HS-27A (cell line): ENCODE measurements at places on chromosomes 3 and 15.

- no peak for DNase-seq
These were observed 171.5 kb upstream of the IL12A start for GRCh38 chr3:159817126-159817525.

DNA sequence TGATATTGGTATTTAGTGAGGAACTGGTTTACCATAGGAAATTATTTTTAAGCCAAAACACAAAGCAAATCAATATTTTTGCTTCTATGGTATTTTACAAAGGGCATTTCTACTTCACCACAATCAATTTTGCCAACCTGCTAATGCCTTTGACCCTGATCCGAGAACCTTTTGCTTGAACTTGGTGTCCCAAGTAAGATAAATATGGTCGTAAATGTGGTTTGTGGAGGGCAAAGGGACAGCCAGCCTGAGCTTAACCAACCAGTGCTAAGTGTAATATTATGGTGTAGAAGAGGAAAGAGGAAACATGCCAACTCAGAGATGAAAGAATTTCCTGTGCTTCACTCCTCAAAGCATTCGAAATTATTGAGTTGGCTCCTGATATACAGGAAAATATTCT is 148.4 kb downstream of the C3orf38 start:
- no peak for DNase-seq

DNA sequence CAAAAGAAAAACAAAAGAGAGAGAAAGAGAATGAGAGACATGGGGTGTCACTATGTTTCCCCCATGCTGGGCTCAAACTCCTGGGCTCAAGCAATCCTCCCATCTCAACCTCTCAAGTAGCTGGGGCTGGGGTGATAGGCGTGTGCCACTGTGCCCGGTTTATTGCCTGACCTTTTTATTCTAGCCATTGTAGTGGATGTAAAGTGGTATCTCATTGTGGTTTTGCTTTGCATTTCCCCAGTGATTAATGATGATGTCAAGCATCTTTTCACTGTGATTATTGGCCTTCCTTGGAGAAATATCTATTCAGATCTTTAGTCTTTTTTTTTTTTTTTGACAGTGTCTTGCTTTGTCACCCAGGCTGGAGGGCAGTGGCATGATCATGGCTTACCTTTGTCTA is 37.7 kb upstream of the GK5 start:
- no peak for DNase-seq

DNA sequence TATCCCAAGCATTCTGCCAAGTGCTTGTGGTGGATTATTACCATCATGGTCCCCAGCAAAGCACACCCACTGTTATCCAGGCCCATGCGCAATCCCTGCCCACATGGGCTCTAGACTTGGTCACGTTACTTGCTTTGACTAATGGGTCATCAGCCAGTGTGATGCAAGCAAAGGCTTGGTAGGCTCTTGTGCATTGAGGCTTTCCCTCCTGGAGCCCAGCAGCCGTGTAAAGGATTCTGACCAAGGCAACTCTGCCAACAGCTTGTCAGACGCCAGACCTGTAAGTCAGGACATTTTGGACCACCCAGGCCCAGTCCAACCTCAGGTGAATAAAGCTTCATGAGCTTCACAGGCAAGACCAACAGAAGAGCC is 93.9 kb downstream of the ABHD5 start:
- no peak for DNase-seq

- DNase-seq = no peak
These were observed 116.7 kb downstream of the NUP210 start for GRCh38 chr3:13303410-13303809.

DNA sequence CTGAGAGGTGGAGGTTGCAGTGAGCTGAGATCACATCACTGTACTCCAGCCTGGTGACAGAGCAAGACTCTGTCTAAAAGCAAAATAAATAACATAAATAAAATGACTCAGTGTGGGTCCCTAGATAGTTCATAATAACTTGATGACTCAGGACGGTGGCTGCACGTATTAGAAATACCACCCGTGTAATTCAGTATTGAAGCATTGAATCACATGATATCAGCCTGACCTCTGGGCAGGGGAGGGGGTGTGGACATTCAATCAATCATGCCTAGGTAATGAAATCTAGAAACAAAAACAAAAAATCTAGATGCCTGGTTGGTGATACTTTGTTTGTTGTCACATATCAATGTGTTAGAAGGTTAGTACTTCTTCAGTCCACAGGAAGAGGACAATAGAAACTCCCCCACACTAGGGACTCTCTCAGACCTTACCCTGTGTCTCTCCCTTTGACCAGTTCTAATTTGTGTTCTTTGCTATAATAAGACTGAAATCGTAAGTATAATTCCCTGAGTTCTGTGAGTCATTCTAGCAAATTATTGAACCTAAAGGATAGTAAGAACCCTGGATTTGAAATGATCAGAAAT is 177.3 kb downstream of the GAP43 start:
- no peak for DNase-seq

GRCh38 chr3:176590722-176591121 is 606.6 kb downstream of the TBL1XR1 start:
- no peak for DNase-seq

DNA sequence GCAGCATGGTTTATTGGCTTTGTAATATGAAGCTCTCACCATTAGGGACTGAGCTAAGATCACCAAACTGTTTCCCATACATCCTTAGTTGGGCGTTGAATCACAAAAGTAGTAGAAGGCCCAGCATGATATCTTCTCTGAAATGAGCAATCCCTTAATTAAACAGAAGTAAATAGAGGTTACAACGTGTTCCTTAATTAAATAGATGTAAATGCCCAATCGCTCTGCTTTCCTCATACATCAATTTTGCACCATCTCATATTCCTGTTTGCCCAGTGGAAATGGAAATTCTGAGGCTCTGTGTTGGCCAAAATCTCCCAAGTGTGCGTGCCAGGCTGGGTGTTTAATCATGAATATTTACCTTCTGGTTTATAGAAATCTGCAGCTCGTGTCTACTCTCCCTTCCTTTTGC is 107.4 kb upstream of the FOXB1 start:
- no peak for DNase-seq
